ENCODE measurements at places on chromosomes 5 and 9.

DNA sequence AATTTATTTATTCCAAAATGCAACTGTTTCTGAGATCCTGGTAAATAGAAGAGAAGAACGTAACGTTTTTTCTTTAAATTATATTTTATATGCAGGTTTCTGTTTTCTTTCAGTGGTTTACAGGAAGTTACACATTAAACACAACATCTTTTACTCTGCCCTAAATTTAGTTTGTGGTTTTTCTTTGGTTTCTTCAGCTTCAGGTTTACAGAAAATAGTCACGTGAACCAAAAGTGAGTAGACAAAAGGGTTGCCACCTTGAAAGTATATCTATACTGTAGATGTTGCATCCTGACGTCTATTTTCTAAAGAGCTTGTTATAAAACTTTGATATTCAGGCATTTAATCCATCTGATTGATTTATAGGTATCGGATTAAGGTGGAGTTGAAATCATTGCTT lies 1236.6 kb downstream of the MAT2B start:
- DNase-seq: no peak

- no peak for DNase-seq
Observed at GRCh38 chr5:175223291-175223690, 220.7 kb downstream of the DRD1 start.

- no peak for DNase-seq
Observed at GRCh38 chr5:19880859-19881436, 107.1 kb downstream of the CDH18 start.

DNA sequence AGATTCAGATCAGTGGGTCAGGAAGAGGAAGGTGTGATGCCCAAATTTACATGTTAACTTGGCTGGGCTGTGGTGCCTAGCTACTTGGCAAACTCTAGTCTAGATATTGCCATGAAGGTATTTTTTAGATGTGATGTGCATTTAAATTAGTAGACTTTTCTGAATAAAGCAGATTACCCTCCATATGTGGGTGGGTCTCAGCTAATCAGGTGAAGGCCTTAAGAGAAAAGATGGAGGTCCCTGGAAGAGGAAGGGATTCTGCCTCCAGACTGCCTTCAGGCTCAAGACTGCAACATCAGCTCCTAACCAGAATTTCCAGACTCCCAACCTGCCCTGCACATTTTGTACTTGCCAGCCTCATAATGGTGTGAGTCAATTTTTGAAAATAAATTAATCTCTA lies 115.8 kb downstream of the CEMIP2 start:
- no peak for DNase-seq

DNA sequence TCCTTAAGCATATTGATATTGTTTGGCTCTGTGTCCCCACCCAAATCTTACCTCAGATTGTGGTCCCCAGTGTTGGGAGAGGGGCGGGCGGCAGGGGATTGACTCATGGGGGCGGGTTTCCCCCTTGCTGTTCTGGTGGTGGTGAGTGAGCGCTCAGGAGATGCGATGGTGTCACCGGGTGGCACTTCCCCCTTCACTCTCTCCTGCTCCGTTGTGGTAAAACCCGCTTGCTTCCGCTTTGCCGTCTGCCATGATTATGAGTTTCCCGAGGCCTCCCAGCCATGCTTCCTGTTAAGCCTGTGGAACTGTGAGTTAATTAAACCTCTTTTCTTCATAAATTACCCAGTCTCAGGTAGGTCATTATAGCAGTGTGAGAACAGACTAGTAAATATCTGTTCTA lies 229.1 kb downstream of the IRX2 start:
- no peak for DNase-seq

GRCh38 chr9:3299872-3300271 lies 225.9 kb downstream of the RFX3 start:
- no peak for DNase-seq

DNA sequence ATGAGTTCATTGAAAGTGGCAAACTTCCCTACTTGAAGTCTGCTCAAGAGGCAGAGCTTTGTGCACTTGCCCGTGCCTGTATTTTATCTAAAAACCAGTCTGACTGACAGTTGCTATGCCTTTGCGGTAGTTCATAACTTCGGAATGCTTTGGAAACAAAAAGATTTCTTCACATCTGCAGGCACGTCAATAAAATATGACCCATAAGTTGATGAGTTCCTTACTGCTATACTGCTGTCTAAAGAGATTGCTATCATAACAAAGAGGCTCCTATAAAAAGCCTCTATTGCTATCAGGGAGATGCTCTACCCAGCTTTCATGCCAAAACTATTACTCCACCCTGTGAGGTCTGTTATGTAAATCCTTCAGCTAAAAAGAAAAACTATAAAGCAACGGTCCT lies 25.4 kb upstream of the RNF20 start:
- DNase-seq: no peak

GRCh38 chr9:120926397-120926928 lies at the start of gene TRAF1:
TSS of gene TRAF1 (minus strand) at chr9:120926796. CDS start at chr9:120926075, 721 bp downstream.
- DNase-seq: no peak

DNA sequence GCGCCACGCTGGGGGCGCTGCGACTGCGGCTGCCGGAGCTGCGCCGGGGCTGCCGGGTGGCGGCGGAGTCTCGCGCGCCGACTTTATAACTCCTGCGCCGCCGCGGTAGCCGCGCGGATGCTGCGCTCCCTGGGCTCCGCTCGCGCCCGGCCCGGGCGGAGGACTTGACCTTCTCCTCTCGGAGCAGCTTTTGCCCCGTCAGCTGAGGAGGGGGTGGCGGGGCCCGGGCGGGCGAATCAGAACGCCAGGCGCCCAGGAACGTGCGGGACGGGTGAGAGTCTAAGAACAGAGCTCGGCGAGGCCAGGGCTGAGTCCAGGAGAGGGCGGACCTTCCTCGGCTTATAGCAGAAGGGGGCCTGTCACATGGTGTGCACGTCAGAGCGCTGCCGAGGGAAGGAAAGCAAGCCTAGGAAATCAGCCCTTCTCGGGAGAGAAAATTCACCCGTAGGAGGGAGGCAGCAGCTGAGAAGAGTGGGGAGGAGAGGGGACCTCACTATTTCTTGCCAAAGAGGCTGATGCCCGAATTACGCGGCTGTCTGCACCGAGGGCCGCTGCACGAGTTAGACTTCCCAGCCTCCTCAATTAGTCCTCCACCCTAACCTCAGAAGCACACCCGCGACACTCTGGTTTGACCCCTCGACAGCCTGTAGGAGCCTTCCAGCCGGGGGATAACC lies at the start of gene FOXD1:
Gene FOXD1, minus strand, starts transcription at position 315 of the 674 bp plus-strand sequence. CDS start 415 bp downstream, outside the sequence.
- DNase-seq: peak; percentile 55

DNA sequence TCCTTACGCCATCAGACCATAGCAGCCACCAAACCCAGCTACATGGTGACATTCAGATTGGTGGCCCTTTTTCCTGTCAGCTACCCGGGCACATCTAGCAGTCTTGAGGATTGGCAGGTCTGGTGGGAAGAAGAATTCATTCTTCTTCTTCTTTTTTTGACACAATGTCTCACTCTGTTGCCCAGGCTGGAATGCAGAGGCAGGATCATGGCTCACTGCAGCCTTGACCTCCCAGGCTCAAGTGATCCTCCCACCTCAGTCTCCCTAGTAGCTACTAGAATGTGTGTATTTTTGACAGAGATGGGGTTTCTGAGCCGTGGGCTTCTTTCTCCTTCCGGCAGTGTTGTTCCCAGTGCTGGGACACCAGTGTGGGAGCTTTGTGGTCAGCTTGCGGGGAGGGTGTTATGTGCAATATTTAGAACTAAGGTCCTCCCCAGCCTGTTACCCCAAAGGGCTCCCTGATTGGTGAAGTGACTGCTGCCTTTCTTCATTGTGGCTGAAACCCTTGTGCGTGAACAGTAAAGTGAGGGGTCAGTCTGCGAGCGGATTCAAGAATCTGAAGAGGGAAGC lies 3.4 kb downstream of the NTMT1 start:
- no peak for DNase-seq

GRCh38 chr5:16480144-16480543 lies 14.5 kb upstream of the ZNF622 start:
- DNase-seq: no peak

- DNase-seq: no peak
Observed at GRCh38 chr9:23830929-23831730, 5.1 kb upstream of the ELAVL2 start.

- DNase-seq: no peak
Observed at GRCh38 chr5:94746731-94747124, 128.3 kb downstream of the SLF1 start.

- no peak for DNase-seq
Observed at GRCh38 chr9:35060548-35061207, 11.7 kb downstream of the VCP start.

DNA sequence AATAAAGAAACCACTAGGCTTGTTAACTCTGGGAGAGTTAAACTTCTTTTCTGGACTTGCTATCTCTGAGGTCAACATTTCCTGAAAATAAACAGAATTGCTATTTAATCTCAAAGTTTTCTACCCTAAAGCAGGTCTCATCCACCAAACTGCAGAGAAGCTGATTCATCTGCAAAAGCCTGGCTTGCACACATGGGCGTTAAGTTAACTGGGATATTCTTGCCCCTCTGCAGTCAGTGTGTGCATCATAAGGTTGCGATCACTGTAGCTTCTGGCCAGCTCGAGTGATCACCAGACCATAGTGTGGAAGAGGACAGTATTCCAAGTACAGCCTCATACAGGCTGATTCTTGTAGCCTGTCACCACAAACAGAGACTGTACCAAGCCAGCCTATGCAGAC lies 99.2 kb downstream of the SPOCK1 start:
- DNase-seq: no peak

DNA sequence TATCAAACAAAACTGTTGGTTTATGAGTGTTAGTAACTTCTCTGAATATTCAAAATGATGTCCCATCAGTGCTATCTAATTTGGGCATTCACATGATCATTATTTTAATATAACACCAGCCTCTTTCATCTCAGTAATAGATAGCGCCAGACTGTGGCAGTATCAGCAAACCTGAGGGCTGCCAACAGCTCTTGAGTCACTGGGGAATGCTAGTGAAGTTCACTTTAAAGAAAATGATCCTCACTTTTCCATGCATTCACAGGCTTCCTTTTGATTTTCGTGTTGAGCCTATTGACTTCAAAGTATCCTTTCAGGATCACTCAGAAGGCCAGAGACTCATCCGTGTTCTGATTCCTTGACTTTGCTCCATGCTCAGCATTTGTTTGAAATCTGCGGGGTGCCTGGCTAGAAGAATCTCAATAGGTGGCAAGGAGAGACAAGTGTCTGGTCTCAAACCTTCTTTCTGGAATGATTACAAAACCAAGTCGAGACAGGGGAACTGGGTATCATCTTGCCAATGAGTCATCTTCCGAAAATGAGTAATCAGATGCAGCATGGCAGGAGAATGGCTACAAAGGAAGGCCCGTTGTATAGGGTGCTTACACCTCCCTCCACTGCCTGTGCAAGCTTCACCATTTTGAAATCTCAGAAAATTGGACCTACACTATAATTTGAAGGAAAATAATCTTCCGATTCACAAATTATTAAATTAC lies 509.1 kb downstream of the RASEF start:
- DNase-seq: no peak

GRCh38 chr5:167008705-167009104 lies 1282.7 kb upstream of the WWC1 start:
- no peak for DNase-seq

- DNase-seq: no peak
Observed at GRCh38 chr9:13190040-13190439, 89.5 kb downstream of the MPDZ start.

- DNase-seq: no peak
Observed at GRCh38 chr5:168479166-168479565, 7.1 kb upstream of the RARS1 start.

DNA sequence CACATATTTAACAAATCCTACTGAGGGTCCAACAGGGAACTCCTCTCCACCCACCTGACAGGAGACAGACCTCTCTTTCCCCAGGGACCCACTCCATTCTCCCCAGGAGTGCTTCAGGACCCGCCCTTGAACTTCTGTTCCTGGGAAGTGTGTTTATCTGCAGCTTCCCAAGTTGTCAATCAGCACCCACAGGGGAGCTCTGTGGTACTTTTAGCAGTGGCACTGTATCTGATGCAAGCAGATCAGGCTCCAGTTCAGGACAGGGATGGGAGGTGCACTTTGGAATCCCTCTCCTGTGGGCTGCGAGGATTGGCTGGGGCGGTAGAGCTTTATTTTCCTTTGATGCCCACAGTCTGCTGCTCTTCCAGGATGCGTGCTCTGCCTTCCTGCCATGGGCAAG lies 8.7 kb downstream of the GALNT10 start:
- DNase-seq: no peak

DNA sequence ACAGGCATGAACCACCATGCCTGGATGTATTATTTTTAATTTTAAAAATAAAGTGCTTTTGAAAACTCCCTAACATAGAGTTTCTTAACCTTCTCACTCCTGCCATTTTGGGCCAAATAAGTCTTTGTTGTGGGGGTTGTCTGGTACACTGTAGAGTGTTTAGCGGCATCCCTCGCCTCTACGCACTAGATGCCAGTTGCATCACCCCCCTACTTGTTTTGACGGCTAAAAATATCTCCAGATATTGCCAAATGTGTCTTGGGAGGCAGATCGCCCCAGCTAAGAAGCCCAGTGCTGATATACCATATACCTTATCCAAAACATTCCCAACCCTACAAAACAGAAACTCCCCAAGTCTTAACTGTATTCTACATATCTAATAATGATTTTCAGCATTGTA lies 54.6 kb downstream of the SCAI start:
- DNase-seq: no peak

DNA sequence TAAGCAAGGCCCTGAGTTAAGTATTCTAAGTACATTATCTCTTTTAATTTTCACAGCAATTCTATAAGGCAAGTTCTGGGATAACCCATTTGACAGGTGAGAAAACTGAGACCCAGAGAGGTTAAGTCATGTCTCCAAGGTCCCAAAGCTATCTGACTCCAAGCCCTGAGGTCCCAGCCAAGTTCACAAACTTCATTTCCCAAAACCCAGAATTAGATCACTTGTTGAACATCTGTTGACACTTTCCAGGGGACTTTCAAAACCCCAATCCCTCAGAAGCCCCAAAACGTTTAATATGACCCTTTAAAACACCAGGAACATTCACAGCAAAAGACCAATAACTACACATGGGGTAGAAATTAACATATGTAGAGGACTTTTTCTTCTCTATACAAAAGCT lies 72.0 kb downstream of the SH3TC2 start:
- DNase-seq: no peak

GRCh38 chr9:89889865-89890264 lies 285.1 kb downstream of the GADD45G start:
- DNase-seq: no peak

DNA sequence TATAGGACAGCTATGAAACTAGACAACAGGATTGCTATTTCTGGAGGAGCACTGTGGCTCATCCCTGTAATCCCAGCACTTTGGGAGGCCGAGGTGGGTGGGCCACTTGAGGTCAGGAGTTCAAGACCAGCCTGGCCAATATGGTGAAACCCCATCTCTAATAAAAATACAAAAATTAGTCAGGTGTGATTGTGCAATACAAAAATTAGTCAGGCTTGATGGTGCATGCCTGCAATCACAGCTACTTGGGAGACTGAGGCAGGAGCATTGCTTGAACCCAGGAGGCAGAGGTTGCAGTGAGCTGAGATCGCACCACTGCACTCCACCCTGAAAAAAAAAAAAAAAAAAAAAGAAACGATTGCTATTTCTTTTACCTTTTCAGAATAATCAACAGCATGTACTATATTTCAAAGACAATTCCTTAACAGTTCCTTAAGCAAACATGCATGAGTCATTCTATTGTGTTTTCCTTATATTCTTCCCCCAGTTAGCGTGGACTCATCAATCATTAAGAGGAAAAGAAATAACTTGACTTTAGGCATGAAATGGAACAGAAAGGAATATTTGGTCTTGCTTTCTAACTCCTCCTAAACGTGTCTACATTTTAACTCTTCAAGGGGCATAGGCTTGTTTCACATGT lies 162.6 kb downstream of the TAF11L14 start:
- no peak for DNase-seq

- no peak for DNase-seq
Observed at GRCh38 chr5:91164424-91164823, 218.7 kb downstream of the ARRDC3 start.

GRCh38 chr5:41410307-41410706 lies 100.1 kb downstream of the PLCXD3 start:
- no peak for DNase-seq

Measured in progenitor cell of endocrine pancreas (in vitro differentiated cells).